Stimulated activated CD8-positive, alpha-beta memory T cell treated with anti-CD3 and anti-CD28 coated beads, Interleukin-15, amount 100 ng/mL, for 24 hours (primary cell): ENCODE measurements at places on chromosomes 3 and 15.

DNA sequence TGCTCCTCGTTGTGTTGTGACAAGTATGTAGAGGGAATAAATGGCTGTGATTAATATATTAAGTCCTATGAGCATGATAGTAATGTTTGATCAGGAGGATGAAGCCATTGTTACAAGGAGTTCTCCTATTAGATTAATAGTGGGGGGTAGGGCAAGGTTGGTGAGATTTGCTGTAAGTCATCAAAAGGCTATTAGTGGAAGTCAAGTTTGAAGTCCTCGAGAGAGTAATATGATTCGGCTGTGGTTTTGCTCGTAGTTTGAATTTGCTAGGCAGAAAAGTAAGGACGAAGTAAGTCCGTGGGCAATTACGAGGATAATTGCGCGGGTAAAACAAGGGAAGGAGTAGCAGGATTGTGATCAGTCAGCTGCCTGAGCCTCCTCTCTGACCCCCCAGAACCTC lies 26.0 kb upstream of the BUB1B start:
- no peak for DNase-seq

DNA sequence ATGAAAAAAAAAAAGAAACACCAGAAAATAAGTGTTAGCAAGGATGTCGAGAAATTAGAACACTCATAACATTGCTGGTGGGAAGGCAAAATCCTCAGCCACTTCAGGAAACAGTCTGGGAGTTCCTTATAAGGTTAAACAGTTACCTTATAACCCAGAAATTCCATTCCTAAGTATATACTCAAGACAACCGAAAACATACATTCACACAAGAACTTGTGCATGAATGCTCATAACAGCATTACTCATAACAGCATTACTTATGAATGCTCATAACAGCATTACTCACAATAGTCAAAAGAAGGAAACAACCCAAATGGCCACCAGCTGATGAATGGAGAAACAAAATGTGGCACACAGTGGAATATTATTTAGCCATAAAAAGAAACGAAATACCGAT lies 34.8 kb upstream of the DCP1A start:
- no peak for DNase-seq

GRCh38 chr3:4478261-4478660 lies 11.2 kb upstream of the SUMF1 start:
- no peak for DNase-seq

GRCh38 chr3:182902236-182902635 lies 78.1 kb downstream of the DCUN1D1 start:
- DNase-seq: no peak

DNA sequence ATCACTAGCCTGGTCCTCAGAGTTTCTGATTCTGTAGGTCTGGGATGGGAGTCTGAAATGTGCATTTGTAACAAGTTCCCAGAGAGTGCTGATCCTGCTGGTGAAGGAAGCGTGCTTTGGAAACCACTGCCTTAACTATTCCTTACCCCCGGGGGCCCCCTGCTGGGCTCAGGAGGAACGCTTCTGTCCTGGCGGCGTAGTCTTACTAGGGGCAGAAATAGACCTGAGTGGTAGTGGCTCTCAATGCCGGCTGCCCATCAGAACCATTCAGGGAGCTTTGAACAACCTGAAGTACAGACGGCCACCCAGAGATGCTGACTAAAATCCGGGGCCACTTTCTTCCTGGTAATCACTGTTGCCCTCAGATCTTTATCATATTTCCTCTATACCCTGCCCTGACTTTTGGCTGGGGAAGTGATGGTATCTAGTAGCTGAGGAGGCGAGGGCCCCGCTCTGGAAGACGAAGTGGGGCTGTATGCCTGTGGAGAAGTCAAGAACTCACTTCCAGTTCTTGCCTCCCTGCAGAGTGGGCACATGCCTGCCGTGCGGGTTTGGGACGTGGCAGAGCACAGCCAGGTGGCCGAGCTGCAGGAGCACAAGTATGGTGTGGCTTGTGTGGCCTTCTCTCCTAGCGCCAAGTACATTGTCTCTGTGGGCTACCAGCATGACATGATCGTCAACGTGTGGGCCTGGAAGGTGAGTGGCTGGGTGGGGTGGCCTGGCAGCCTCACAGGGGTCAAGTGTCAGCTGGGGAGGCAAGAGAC lies 16.3 kb upstream of the JMJD7 start:
- DNase-seq: peak; percentile 34

DNA sequence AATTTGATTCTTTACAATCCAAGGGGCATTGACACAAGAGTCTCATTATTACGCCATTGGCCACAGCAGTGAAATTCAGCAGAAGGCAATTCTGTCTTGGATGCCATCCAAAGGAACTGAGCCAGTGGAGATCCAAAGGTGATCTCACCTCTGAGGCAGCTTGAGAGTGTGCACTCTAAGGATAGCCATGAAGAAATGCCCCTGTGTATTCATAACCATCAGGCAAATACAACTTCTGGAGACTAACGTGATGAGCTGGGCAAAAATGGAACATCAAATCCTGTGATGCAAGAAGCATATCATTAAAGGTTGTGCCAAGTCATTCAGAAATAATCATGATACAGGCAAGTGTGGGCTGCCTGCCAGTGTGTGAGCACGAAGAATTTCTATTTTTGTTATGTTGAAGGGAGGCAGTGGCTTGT lies 41.4 kb downstream of the ROBO2 start:
- no peak for DNase-seq

GRCh38 chr15:86483936-86484335 lies 404.3 kb downstream of the AGBL1 start:
- no peak for DNase-seq

GRCh38 chr3:79843180-79843579 lies 75.4 kb upstream of the ROBO1 start:
- DNase-seq: no peak

DNA sequence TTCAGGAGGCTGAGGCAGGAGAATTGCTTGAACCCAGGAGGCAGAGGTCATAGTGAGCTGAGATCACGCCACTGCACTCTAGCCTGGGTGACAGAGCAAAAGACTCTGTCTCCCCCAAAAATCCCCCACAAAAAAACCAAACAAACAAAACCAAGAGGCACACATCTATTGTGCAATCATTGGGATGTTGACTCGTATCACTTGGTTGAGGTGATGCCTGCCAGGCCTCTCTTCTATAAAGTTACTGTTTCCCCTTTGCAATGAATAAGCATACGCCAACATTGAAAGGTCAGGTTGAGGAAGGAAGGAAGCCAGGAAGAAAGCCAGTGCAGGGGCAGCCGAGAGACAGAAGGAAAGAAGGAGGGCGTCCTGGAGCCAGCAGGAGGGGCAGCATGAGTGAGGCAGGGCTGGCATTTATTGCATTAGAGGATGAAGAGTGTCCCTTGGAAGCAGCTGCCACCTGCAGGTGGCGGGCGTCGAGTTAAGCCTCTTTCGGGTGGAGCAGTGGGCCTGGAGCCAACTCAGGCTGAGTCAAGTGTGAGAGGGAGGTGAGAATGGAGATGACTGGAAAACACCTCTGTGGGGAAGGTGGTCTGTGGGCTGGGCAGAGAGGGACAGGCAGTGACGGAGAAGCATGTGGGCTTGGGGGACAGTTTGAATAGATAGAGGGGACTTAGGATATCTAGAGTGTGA lies 8.3 kb upstream of the CSPG4 start:
- DNase-seq: no peak

GRCh38 chr3:27511724-27512422 lies 27.7 kb upstream of the SLC4A7 start:
- no peak for DNase-seq

DNA sequence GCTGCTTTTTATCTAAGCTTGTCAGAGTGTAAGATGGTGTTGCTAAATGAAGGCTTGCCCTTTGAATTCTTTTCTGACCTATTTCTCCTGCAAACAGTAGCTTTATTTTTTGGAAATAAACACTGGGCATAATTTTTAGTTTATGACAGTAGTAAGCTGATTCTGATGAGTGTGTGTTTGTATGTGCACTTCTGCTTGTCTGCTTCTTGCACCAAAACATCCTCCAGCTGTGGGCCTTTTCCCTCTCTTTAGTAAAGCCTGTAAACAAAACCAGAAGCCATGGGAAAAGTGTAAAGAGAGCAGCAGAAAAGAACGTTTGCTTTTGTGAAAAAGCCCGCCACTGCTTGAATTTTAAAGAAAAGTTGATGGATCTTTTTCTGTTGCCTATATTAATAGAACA lies 136.4 kb upstream of the IL12A start:
- DNase-seq: no peak

DNA sequence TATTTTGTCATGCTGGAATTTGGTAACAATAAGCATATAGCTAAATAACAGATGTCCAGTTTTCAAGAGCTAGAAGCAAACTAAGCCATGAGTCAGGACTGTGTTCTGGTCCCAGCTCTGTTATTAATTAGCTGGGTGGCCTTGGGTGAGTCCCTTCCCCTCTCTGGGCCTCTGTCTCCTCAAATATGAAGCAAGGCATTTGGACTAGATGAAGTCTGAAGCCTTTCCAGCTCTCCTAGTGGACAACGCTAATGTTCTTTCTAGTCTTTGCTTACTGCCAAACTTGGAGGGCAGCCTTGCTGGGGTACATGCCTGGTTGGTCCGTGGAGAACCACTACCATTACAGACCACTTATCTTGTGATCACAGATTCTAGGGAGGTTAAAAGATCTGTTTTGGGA lies 127.6 kb downstream of the DUT start:
- DNase-seq: no peak
